ENCODE measurements at places on chromosomes 16 and 17.

DNA sequence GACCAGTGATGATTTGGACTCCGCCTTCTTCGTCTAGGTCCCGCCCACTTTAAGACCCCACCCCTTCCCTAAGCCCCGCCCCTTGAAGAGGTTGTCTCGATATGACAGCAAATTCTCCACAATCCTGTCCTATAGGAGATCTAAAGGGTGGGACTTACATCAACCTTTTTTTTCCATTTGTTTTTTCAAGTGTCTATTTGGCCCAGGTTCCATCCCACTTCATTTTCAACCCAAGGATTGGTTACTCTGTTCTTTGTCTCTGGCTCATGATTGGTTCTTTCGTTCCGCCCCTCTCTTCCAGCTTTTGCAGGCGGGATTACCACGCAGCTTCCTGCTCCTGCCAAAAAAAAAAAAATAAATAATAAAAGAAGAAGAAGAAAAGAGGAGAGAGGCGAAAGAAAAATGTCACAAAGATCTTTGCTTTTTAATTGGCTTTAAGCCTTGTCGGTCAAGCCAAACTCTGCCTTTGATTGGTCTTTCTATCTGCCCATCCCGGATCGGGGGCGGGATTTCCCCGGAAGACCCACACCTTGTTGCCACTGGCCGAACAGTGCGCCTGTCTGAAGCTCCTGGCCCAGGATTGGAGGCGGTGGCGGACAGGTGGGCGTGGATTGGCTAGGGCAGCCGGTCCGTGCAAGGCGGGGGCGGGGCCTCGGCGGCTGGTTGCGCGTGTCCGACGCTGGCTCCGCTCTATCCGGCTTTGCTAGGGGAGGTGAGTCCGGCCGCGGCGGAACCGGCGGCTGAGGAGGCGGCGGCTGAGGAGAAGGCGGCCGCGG lies 1.2 kb upstream of the NLK start:
- DNase-seq: peak; percentile 100

GRCh38 chr17:81991684-81992305 lies 14.4 kb downstream of the ASPSCR1 start:
- DNase-seq: peak; percentile 42

DNA sequence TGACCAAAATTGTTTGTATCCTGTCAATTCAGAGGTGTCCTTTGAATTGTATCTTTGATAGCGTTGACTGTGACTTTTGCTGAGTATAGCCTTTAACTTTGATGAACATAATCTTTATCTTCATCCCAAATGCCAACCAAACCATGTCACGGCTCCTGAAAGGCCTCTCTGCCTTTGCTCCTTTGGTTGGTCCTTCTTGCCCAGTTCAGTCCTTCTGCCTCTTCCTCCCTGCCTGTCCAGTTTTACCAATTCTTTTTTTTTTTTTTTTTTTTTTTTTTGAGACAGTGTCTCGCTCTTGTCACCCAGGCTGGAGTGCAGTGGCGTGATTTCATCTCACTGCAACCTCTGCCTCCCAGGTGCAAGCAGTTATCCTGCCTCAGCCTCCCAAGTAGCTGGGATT lies 12.9 kb upstream of the VPS4A start:
- no peak for DNase-seq

GRCh38 chr16:21987498-21987897 lies 13.4 kb downstream of the PDZD9 start:
- DNase-seq: no peak

DNA sequence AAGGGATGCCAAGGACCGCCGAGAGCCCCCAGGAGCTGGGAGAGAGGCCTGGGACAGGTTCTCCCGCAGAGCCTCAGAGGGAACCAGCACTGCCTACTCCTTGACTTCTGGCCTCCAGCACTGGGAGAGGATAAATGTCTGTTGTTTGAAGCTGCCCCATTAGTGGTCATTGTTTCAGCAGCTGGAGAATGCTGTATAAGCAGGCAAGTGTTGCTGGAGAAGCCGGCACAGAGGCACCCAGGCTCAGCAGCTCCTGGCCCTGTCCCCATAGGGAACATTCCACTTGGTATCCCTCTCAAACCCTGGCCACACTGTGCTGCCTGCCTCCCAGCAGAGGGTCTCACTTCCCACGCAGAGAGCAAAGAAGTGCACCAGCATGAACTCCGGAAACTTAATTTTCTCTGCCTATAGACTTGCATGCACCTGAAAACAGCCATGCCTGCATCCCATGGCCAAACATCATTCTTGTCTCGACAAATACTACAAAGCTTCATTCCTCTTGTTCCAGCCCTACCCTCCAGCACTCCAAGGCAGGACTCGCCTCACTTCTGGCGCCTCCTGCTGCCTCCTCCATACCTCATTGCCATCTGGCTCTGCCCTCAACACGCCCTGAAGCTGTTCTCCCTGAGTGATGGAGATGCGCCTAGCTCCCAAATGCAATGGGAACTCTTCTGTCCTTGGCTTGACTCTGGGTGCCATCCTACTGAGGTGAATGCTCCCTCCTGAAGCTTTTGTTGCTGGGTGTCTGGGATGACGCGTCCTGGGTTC lies 88.1 kb downstream of the DNAH17 start:
- DNase-seq: no peak

DNA sequence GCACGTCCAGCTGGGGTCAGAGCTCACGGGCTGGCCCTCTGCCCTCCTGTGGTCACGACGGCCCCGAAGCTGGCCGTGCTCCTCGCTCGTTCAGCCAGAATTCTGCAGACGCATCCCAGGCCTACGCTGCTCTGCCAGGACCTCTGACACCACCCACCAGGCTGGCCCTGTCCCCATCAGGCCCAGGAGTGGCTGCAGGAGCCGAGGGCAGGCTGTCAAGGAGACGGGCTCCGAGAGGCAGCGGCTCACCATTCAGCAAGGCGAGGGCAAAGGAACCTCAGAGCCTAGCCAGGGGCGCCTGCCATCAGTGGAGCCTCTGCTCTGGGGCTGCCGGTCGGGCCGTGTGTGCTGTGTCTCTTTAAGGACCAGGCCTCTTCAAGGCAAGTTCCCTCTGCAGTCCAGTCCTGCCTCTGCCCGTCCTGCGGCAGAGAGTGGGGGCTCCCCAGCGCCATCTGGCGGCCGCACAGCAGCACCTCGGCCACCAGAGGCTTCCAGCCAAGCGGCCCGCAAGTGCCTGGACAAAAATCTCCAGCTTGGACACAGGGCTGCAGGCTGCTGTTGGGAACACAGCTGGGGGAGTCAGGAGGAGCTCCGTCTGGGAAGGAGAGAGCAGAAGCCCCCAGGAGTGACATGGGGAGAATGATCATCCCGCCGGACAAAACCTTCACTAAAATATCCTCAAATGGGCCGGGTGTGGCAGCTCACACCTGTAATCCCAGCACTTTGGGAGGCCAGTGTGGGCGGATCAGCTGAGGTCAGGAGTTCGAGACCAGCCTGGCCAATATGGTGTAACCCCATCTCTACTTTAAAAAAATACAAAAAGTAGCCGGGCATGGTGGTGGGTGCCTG lies 7.4 kb upstream of the ABR start:
- DNase-seq: peak; percentile 66

GRCh38 chr17:75844530-75845057 lies 390 bp upstream of the UNC13D start:
- DNase-seq: no peak

GRCh38 chr16:23523876-23524385 lies 13.6 kb upstream of the GGA2 start:
- no peak for DNase-seq

DNA sequence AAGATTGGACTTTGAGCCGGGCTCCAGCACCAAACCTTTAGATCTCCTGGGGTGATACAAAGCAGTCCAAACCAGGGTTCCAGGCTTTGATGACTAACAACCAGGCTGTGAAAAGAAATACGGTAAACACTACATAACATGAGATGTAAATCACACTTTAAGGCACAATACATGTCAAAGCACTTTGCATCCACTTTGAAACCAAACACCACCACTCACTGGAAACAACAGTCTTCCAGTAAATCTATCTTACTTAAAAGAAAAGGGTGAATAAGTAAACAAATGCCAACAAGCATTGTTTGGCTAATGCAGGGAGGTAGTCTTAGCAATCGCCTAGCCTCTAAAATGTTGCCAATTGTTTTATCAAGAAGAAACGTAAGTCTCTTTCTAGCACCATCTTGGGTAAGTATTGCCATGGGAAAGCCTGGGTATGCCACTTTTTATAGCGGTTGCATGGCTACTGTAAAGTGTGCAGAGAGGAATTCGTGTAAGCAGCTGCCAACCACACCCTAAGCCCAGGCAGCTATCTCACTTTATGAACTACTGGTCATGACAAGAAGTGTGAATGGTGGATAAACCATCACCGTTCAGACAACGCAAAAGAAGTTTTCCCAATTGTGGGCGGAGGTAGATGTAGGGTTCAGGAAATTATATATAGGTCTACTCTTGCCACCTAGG lies 267.4 kb upstream of the PSMD7 start:
- DNase-seq: no peak

DNA sequence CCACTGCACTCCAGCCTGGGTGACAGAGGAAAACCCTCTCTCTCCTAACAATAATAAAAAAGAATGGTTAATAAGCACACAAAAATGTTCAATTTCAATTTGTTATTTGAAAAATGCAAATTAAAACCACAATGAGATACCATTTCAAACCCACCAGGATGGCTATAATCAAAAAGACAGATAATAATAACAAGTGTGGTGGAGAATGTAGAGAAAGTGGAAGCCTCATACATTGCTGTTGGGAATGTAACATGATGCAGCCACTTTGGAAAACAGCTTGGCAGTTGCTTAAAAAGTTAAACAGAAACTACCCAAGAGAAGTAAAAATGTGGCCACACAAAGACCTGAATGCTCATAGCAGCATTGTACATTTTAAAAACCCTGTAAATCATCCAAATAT lies 51.8 kb upstream of the MAP3K14 start:
- no peak for DNase-seq

DNA sequence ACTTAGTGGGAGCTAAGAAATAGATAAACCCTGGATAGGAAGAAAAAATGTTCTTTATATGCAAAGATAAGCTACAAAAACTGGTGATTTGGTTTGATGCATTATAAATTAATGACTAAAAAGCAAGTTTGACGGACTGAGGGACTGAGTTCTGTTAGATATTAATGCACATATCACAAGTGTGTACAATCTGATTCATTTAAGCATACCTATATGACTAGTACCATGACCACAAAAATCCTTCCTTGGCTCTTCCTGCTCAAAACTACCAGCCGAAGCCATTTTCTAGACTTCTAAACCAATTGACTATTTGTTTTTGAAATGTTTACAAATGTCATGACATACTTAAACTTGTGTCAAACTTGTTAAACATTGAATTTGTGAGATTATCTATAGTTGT lies 374.5 kb upstream of the MON1B start:
- DNase-seq: no peak

DNA sequence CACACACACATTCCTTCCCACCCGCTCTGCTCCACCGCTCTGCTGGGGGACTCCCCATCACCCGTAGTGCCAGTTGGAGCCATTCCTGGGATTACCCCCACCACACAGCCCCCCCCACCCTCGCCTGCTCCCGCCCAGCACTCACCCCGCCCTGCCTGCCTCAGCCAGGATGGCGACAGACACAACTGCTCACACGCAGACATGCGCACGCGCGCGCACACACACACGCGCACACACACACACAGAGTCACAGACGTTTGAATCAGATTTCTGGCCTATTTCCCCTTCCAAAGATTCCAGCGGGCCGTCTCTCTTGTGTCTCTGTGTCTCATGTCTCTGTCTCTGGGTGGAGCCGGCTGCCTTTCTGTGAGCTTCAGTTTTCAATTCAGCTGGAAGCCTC lies 4.4 kb downstream of the CACNA1G start:
- no peak for DNase-seq

GRCh38 chr17:7308625-7309433 lies 1.4 kb downstream of the EIF5A start:
- peak; percentile 46 for DNase-seq

DNA sequence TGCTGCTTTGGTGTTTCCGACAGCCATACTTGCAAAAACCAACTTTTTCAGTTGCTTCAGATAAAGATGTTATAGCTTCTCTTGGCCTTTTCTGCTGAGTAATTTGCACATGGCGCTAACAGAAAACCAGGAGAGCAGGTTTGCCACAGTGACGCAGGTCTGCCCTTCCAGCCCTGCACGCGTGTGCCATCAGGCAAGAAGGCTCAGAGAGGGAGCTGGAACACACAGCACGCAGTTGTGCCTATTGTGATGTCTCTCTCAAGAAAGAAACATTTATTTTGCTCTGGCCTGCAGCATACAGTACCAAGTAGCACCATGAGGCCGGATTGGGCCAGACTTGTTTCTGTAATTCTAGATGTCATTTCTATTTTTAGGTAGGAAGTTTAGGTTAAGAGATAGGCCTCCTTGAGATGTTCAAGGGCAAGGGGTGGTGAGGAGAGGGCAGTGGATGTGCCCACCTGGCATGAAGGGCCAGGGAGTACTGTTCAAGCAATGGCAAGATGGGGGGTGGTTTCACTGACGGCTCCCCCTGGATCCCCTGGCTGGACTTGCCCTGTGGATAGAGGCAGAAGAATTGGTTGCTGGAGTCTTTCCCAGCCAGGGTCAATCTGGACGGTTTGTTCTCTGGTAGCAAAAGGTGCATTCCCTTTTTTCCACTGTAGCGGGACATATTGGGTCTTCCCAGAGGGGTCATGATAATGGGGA lies 1.9 kb downstream of the CBX2 start:
- no peak for DNase-seq
